Lung microvascular endothelial cell (primary cell): ENCODE measurements at places on chromosomes 4 and X. TPM values are rescaled to one million over a fixed set of nuclear protein-coding genes. Genes with fewer than 3 reads are reported as not detected.

ANXA3 gene
- 23.8 and 49.9 TPM in 2 replicates for total RNA-seq

GLRA3 gene
- not detected in 2 replicates for total RNA-seq

MAGEA11 gene
- under 0.01 TPM in 1 of 2 replicates, not detected in the other for total RNA-seq

GRPR gene
- under 0.01 TPM in 2 replicates for total RNA-seq
